ENCODE measurements at places on chromosomes 1 and 21. TPM values are rescaled to one million over a fixed set of nuclear protein-coding genes. Genes with fewer than 3 reads are reported as not detected.

GRCh38 chr21:25757531-25757930 lies 22.8 kb downstream of the GABPA start:
- H3K4me1 ChIP-seq = peaks cover 20% of the 10 kb centered on the region
- DNase-seq = no peak
- H3K27ac ChIP-seq = peak overlapping the region; percentile 26
- H3K36me3 ChIP-seq = peaks cover 26% of the 10 kb centered on the region
- no peaks in the 10 kb centered on the region for H3K27me3 ChIP-seq

GRCh38 chr1:205346956-205347574 lies 9.7 kb downstream of the KLHDC8A start:
- H3K4me3 ChIP-seq = no peak overlapping the region
- H3K27ac ChIP-seq = no peak overlapping the region
- peaks cover 8% of the 10 kb centered on the region for H3K4me1 ChIP-seq
- peaks cover 4% of the 10 kb centered on the region for H3K36me3 ChIP-seq
- DNase-seq = no peak

KLHDC9 gene
- not detected for polyA plus RNA-seq

NTMT2 gene
- not detected for polyA plus RNA-seq

DNA sequence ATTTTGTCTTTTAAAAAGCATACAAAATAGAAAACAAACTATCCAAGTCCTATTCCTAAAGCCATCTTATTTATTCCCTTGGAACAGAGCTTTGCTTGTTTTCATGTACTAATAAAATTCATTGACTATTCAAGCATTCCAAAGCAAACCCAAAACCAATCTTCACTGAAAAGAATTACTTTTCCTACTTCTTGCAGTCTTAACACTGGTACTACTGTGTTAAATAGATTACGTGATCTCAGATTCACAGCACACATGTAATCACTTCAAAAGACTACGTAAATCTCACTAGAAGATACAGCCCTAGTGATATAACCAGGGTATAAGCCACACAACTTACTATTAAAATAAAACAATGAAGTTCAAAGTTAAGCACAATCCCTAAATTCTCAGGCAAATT lies 39.0 kb downstream of the ZZZ3 start:
- H3K4me1 ChIP-seq = peaks cover 51% of the 10 kb centered on the region
- no peak overlapping the region for H3K4me3 ChIP-seq
- peaks cover 14% of the 10 kb centered on the region for H3K36me3 ChIP-seq
- no peak for DNase-seq
- H3K27me3 ChIP-seq = no peaks in the 10 kb centered on the region

Measured in immature natural killer cell (primary cell).